Anterior cingulate cortex (tissue), 58 donors: ENCODE measurements at places on chromosomes 6 and 20.

DNA sequence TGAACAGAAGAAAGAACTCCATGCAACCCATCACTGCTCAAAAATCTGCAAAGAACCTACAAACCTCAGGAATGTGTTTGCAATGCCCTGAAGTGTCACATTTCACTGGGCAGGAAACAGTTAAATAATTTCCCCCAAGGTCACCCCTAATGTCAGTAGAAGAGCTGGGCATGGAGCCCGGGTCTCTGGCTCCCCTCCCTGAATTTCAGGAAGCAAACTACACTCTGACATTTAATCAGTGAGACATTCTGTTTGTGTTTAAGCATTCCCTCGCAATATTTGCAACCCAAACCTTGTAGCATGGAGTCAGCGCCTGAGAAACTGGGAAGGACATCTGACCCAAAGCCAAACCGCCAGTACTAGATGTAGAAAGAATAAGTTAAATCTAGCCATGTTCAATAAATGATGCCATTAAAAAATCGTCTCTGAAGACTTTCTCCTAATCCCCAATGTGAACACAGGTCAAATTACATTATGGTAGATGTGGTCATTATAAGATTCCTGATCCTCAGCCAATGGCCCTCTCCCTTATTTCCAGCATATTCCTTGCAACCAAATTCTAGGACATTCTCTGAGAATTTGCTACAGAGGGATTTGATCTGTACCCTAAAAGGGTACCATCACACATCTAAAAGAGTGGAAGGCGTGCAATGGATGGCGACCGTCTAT, 91.2 kb upstream of the ADTRP start:
- no peak for DNase-seq

DNA sequence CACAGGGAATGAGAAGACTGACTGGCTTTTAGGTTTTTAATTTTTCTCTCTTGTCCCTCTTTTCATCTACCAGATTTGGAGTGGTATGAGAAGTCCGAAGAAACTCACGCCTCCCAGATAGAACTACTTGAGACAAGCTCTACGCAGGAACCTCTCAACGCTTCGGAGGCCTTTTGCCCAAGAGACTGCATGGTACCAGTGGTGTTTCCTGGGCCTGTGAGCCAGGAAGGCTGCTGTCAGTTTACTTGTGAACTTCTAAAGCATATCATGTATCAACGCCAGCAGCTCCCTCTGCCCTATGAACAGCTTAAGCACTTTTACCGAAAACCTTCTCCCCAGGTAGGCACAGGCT, 644 bp downstream of the MAD2L1BP start:
- no peak for DNase-seq

GRCh38 chr6:106112433-106112832, 26.3 kb downstream of the PRDM1 start:
- DNase-seq, result no peak

DNA sequence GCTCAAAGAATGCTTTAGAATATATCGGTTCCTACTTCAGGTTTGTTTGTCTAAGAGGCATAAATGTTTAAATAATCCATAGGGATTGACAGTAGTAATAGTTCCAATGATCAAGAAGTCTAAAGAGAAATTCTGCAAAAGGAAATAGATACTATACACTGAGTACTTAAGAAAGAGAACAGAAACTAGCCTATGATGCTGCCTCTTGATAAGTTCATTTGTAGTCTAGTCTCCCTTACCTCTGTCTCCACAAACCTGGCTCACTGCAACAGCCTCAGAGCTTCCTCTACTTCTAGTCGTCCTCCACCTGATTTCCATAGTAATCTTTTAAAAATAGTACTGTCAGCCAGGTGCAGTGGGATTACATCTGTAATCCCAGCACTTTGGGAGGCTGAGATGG, 511.8 kb downstream of the LMBRD1 start:
- no peak for DNase-seq

- DNase-seq, result no peak
These were observed 60.8 kb downstream of the CD40 start for GRCh38 chr20:46178891-46179290.

DNA sequence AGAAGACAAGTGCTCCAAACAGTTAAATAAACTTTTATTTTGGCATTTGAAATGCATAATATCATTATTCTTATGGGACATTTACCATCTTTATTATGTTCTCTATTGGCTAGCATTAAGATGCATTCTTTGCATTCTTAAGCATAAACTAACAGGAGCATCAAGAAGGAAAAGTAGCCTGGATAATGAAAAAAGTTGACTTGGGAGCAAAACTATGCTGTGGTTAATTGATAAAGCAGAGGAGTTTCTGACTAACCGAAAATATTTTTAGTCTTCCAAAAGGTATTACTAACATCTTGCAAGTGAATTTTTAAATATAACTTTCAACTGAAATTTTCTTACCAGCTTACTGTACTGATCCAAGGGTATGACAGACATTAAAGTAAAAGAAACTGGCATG, 140.3 kb downstream of the FLRT3 start:
- no peak for DNase-seq
